A673 (cell line): ENCODE measurements at places on chromosomes 7 and 10. TPM values are rescaled to one million over a fixed set of nuclear protein-coding genes. Genes with fewer than 3 reads are reported as not detected.

XRCC2 gene
- 28.2 and 28.5 TPM in 2 replicates for total RNA-seq

- H3K4me3 ChIP-seq, result no peak overlapping the region
- no peaks in the 10 kb centered on the region for H3K36me3 ChIP-seq
- DNase-seq, result no peak
These were observed 230.5 kb upstream of the TMEM229A start for GRCh38 chr7:124263232-124263827.

GRCh38 chr10:109958059-109958458, 34.7 kb upstream of the XPNPEP1 start:
- H3K4me3 ChIP-seq, result no peak overlapping the region
- no peaks in the 10 kb centered on the region for H3K27me3 ChIP-seq
- no peak for DNase-seq

- peaks cover 27% of the 10 kb centered on the region for H3K4me1 ChIP-seq
- no peaks in the 10 kb centered on the region for H3K27me3 ChIP-seq
- H3K36me3 ChIP-seq, result no peaks in the 10 kb centered on the region
- no peak overlapping the region for H3K4me3 ChIP-seq
- no peak overlapping the region for H3K27ac ChIP-seq
- peak; percentile 62 for DNase-seq
These were observed 131.6 kb upstream of the LSM8 start for GRCh38 chr7:118052336-118052735.

DNA sequence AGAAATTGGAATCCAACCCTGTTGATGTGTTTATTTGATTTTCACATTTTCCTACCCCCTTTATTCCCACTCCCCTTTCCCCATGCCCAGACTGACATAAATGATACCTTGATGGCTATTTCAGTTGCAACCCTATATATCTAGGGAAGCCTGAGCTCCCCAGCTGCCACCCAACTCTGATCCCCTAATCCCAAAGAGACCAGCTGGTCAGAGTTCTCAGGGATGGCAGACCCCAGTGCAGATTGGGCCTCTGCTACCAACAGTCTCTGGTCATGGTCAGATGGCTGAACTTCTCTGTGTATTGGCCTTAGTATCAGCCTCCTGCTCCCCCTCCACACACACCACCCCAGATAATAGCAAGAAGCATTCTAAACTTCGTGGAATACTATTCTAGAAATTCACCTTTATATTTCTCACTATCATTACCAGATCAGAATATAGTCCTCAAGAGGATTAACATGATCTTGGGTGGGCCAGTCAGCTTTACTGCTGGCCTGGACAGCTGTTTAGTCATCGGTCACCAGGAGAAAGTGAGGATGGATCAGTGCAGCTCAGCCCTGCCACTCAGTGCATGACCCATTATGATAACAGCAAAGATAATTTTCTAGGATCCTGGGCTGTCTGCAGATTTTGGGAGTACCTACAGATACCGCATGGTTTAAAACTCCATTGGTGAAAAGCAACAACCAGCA, 24.5 kb upstream of the BTRC start:
- DNase-seq, result no peak
- H3K27me3 ChIP-seq, result no peaks in the 10 kb centered on the region
- no peak overlapping the region for H3K4me3 ChIP-seq
- peaks cover 17% of the 10 kb centered on the region for H3K4me1 ChIP-seq
- H3K27ac ChIP-seq, result no peak overlapping the region

DNA sequence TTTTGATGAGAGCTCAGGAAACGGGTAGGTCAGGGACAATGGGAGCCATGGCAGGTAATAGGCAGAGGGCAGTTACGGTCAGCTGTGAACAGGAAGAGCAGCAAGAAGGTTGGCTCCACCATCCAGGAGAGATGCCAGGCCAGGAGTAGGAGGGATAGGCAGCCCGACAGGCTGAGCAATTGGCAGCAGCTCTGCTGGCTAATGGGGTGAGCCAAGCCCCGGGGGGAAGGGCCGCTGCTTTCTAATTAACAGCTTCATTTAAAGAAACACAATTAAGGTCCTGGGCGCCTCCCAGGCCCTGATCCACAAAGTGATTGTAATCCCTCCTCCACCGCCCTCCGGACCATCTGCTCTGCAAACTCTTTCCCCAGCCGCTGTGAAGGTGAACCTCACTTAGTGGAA, 23.7 kb downstream of the SH2B2 start:
- H3K27ac ChIP-seq, result no peak overlapping the region
- DNase-seq, result no peak
- H3K27me3 ChIP-seq, result no peaks in the 10 kb centered on the region
- H3K36me3 ChIP-seq, result no peaks in the 10 kb centered on the region

DNA sequence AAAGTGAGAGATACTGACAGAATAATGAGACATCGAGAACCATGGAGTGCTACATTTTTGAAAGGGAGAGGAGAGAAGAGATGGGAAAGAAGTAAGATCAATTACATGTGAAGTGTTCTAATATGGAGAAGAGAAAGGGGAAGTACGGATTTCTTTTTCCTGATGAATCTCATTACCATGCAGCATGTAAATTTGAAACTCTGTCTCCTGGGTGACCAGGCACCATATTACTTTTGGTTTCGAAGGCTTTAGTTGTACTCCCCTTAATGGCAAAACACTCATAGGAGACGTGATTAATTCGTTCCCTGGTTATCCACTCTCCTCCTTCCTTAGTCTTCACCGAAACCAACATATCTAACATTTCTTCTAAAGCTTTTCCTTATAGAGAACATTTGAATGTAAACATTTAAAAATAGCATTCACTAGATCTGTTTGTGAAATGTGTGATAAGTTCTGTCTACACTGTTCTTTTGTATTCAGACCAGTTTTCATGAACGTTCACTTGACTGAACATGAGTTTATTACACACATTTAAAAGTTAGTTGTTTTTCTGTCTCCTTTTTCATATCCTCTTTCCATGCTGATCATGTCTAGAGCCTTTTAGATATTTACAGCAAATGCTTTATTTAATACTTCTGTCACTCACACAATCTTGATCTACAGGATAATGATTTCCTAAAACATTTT, 80.2 kb upstream of the MSRB2 start:
- no peaks in the 10 kb centered on the region for H3K36me3 ChIP-seq
- peaks cover 13% of the 10 kb centered on the region for H3K27me3 ChIP-seq
- DNase-seq, result no peak
- H3K27ac ChIP-seq, result no peak overlapping the region
- no peak overlapping the region for H3K4me3 ChIP-seq
